RCC 7860 (cell line): ENCODE measurements at places on chromosomes 1 and 21.

- DNase-seq: no peak
Observed at GRCh38 chr1:168161459-168161858, 17.3 kb upstream of the TIPRL start.

DNA sequence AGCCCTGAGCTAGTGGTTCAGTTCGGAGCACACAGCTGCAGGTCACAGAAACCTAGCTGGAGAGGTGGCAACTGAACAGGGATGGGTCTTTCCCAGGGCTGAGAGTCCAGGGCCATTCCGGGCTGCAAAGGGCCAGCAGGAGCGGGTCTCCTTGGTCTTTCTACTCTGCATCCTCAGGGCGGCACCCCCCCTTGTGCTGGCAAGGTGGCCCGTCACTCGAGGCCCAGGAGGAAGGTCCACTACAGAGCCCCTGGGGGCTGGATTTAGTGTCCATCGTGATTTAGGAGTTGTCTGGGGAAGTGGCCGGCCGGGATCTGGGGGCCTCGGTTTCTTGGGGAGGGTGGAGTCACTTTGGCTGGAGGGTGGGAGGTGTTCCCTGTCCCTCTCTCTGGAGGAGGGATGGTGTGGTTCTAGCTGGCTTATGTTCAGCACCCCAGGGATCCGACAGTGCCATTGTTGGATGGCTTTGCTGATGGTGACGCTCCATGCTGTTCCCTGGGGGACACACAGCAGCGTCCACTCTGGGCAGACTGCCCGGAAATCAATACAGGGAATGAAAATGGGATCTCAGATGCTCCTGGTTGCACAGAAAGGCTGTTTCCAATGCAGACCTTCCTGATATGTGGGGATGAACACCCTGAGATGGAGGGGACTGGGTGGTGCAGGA is 64.4 kb downstream of the UMODL1 start:
- DNase-seq: no peak

GRCh38 chr1:166197597-166197996 is 30.8 kb upstream of the FAM78B start:
- DNase-seq: peak; percentile 58

- DNase-seq: no peak
Observed at GRCh38 chr1:171984262-171984661, 143.0 kb downstream of the DNM3 start.

DNA sequence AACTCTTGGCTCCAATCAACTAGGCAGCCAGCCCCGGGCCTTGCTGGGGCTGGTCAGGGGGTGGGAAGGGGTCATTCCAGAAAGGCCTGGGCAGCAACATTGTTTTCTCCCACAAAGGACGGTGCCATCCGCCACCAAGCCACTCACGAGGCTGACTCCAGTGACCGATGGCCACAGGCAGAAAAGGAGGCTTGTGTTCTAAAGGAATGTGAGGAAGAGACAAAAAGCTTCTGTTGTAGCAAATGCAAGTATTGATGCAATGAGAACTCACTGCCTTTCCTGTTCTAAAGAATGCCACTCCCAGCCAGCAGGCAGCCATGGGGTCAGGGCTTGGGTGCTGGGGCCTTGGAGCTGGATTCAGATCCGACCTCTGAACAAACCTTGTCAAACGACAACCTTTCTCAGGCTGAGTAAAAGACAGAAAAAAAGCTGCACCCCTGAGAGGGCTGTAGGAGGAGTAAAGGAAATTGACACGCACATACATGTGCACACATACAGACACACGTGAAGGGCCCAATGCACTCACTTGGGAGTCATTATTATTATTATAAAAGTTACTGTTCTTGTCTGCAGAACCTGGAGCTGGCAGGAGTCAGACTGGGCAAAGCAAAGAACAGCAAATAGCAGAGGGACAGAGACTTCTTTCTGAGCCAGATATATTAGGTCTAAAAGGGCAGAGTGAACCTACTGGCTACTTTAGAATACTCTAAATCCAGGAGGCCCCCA is 13.9 kb upstream of the PRMT2 start:
- DNase-seq: no peak

- no peak for DNase-seq
Observed at GRCh38 chr1:1881727-1882126, 9.2 kb downstream of the GNB1 start.

- no peak for DNase-seq
Observed at GRCh38 chr1:200323856-200324400, 85.9 kb downstream of the ZNF281 start.
